ENCODE measurements at places on chromosomes 7 and 10.

DNA sequence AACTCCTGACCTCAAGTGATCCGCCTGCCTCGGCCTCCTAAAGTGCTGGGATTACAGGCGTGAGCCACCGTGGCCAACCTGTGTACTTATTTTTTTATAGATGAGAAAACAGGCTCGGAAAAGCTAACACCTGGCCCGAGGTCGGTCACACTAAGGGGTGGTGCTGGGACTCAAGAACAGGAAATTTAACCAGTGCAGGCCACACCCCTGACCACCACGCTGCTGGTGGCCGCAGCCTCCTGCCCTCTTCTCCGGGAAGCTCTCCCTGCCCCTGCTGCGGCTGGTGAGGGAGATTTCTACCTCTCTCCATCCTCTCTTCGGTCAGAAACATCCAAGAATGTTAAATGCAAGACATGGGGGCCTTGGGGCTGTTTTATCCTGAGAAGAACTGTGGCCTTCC lies 63.2 kb downstream of the TNRC18 start:
- no peak for DNase-seq

GRCh38 chr7:155797262-155798250 lies 14.7 kb downstream of the SHH start:
- DNase-seq: no peak

GRCh38 chr7:24936121-24936824 lies 43.7 kb downstream of the OSBPL3 start:
- no peak for DNase-seq

- no peak for DNase-seq
These were observed 9.2 kb downstream of the JMJD1C start for GRCh38 chr10:63456437-63457210.
